ENCODE measurements at places on chromosomes 1 and 21. TPM values are rescaled to one million over a fixed set of nuclear protein-coding genes. Genes with fewer than 3 reads are reported as not detected.

GRCh38 chr1:182725259-182726255 is 41.2 kb upstream of the RGS8 start:
- no peak overlapping the region for H3K4me3 ChIP-seq
- H3K27ac ChIP-seq: peak overlapping the region; percentile 11
- no peaks in the 10 kb centered on the region for H3K27me3 ChIP-seq
- DNase-seq: peak; percentile 66

The ITGB2 gene
- 21.0 TPM for polyA plus RNA-seq

GRCh38 chr1:44604157-44604955 is 69.9 kb downstream of the TMEM53 start:
- H3K36me3 ChIP-seq: no peaks in the 10 kb centered on the region
- H3K27me3 ChIP-seq: no peaks in the 10 kb centered on the region

DNA sequence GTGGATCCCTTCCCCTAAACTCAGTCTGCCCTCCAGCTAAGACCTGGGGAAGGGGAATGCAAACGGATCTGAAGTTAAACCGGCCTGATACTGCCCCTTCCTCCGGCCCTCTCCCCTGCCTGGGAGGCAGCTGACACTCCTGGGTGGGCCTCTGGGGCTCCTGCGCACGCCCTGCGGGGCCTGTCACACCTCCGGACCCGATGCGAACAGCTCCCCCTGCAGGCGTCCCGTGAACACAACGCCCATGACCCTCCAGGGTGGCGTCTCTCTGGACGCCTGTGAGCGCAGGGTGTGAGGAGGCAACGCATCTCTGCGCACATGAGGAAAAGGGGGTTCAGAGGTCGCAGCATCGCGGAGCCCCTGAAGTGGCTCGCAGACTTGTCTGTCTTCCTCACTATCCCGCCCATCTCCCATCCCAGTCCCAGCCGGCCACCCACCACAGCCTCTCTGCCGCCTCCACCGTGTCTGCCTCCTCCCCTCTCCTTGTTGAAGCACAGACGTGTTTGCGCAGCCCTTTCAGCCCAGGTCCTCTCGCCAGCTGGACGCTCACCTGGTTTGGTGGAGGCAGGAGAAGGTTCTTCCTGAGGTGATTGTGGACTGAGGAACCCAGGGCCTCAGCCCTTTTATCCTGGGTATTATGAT is 421 bp upstream of the LCE3A start:
- no peaks in the 10 kb centered on the region for H3K36me3 ChIP-seq
- H3K4me1 ChIP-seq: no peaks in the 10 kb centered on the region
- no peaks in the 10 kb centered on the region for H3K27me3 ChIP-seq
- H3K4me3 ChIP-seq: no peak overlapping the region
- no peak for DNase-seq

- H3K4me1 ChIP-seq: no peaks in the 10 kb centered on the region
- DNase-seq: no peak
- H3K27ac ChIP-seq: peak overlapping the region; percentile 32
- no peak overlapping the region for H3K4me3 ChIP-seq
Measured at GRCh38 chr1:209705033-209705598, 470 bp downstream of the HSD11B1 start.

GRCh38 chr1:208234721-208235120 is 9.5 kb downstream of the PLXNA2 start:
- no peaks in the 10 kb centered on the region for H3K27me3 ChIP-seq
- H3K36me3 ChIP-seq: no peaks in the 10 kb centered on the region
- H3K27ac ChIP-seq: peak overlapping the region; percentile 78

DNA sequence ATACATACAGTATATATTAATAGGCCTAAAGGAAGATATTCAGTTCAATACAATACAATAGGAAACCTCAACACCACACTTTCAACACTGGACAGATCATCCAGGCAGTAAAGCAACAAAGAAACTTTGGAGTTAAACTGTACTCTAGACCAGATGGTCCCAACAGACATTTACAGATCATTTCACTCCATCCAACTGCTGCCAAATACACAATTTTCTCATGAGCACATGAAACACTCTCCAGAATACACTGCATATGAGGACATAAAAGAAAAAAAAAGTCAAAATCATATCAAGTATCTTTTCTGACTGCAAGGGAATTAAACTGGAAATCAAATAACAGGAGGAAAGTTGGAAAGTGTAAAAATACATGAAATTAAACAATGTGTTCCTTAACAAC is 607.5 kb upstream of the BRINP3 start:
- no peak overlapping the region for H3K4me3 ChIP-seq
- H3K4me1 ChIP-seq: no peaks in the 10 kb centered on the region
- no peaks in the 10 kb centered on the region for H3K36me3 ChIP-seq
- DNase-seq: no peak

The PTPRF gene
- polyA plus RNA-seq: 125 TPM

GRCh38 chr1:58857680-58858673 is 74.1 kb upstream of the JUN start:
- H3K27ac ChIP-seq: no peak overlapping the region
- no peak for DNase-seq
- no peaks in the 10 kb centered on the region for H3K36me3 ChIP-seq
- H3K4me1 ChIP-seq: no peaks in the 10 kb centered on the region
- no peaks in the 10 kb centered on the region for H3K27me3 ChIP-seq

The TINAGL1 gene
- polyA plus RNA-seq: 40.9 TPM

GRCh38 chr21:45187646-45188045 is 100.0 kb downstream of the POFUT2 start:
- peaks cover 48% of the 10 kb centered on the region for H3K36me3 ChIP-seq
- H3K4me1 ChIP-seq: no peaks in the 10 kb centered on the region
- DNase-seq: no peak
- no peak overlapping the region for H3K4me3 ChIP-seq

DNA sequence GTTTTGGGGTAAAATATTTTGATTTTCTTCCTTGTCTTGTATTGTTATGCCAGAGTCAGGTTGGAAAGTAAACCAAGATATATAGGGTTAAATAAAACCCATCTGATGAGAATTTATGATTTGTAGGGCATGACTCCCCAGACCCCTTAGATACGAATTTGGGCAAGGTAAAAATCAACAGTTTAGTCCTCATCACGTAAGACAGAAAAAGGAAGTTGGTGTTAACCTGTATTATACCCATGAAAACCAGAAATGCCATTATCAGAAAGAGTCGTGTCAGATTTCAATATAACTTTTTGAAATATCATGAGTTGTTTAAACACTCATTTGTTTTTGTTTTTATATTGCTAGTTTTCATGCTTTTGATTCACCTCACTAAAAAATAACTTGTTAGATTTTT is 11.8 kb downstream of the CEPT1 start:
- H3K27me3 ChIP-seq: no peaks in the 10 kb centered on the region
- DNase-seq: no peak
- H3K36me3 ChIP-seq: peaks cover 17% of the 10 kb centered on the region

- DNase-seq: no peak
- no peak overlapping the region for H3K27ac ChIP-seq
- H3K4me1 ChIP-seq: no peaks in the 10 kb centered on the region
- H3K4me3 ChIP-seq: no peak overlapping the region
Measured at GRCh38 chr1:159207774-159208173, 3.1 kb downstream of the ACKR1 start.

The NHLH1 gene
- polyA plus RNA-seq: 0.12 TPM

The KIF17 gene
- polyA plus RNA-seq: 1.3 TPM

GRCh38 chr1:94095112-94095637 is 25.8 kb downstream of the ABCA4 start:
- H3K27me3 ChIP-seq: no peaks in the 10 kb centered on the region
- peak; percentile 92 for DNase-seq
- H3K36me3 ChIP-seq: no peaks in the 10 kb centered on the region
- peak overlapping the region; percentile 75 for H3K27ac ChIP-seq
- peak overlapping the region; percentile 13 for H3K4me3 ChIP-seq

GRCh38 chr1:232168508-232168907 is 461.4 kb downstream of the SIPA1L2 start:
- DNase-seq: no peak
- no peak overlapping the region for H3K27ac ChIP-seq
- no peaks in the 10 kb centered on the region for H3K36me3 ChIP-seq
- no peak overlapping the region for H3K4me3 ChIP-seq

DNA sequence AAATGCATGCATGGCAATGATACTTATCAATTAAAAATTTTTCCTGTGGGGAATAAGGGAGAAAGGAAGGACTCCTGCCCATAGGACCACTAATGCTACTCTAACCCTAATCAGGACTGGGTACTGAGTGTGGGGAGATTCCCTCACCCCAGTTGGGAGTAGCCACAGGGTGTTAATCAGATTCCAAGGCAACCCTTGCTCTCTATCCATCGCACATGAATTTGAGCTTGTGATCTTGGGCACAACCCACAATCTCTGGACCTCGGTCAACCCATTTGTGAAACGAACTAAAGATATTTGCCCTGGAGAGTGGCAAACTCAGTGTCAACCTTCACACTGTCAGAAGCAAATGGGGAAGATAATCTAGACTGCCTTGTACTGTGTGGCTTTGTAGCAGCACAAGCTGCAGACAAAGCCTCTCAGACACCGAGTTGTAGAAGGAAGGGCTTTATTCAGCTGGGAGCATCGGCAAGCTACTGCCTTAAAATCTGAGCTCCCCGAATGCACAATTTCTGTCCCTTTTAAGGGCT is 69.5 kb downstream of the SERINC2 start:
- no peak overlapping the region for H3K4me3 ChIP-seq
- no peaks in the 10 kb centered on the region for H3K36me3 ChIP-seq
- H3K27me3 ChIP-seq: no peaks in the 10 kb centered on the region

GRCh38 chr1:108745980-108746381 is 493 bp upstream of the STXBP3 start:
- H3K4me1 ChIP-seq: peaks cover 35% of the 10 kb centered on the region
- H3K27me3 ChIP-seq: no peaks in the 10 kb centered on the region
- no peak for DNase-seq
- H3K4me3 ChIP-seq: peak overlapping the region; percentile 87

The SUMO3 gene
- 104 TPM for polyA plus RNA-seq

DNA sequence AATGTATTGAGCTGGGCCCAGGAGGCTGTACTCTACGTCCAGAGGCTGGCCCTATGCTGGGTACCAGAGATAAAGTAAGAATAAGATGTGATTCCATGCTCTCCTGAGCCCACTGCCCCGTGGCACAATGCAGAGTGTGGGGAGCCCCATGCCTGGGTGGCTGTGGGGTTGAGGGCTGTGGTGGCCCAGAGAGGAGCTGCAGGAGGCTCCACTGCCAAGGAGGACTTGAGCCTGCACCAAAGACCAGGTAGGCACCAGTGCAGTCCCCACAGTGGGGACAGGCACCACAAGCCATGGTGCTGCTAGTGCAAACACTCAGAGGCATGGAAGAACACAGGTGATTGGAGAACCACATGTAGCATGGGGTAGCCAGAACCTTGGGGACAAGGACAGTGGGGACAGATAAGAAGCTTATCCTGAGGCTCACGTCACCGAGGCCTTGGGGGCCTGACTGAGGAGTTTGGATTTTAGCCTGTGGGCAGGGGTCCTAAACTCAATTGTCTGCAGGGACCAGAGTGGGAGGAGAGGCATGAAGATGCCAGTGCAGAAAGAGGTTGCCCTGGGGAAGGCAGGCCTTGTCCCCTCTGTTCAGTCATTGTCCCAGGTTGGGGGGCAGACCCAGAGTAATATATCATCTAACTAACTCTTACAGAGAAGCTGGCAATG is 21.9 kb upstream of the EPS8L3 start:
- peak; percentile 52 for DNase-seq
- no peaks in the 10 kb centered on the region for H3K36me3 ChIP-seq
- H3K4me1 ChIP-seq: peaks cover 6% of the 10 kb centered on the region
- no peaks in the 10 kb centered on the region for H3K27me3 ChIP-seq

DNA sequence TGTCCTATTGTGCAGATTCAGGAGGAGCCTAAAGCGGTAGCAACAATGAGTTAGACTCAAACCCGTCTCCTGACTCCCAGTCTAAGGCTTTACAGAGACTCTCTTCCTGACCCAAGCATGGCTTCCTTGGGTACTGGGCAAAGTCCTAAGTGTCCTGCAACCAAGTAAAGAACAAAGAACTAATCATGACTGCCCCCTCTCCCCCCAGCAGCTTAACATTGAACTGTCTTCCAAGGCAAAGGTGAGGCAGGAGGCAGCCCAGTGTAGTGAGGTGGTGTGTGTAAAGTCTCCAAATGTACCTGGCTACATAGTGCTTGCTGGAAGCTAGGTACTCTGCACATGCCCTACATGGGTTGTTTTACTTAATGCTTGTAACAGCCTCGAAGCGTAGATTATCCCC is 2.3 kb downstream of the FABP3 start:
- H3K27ac ChIP-seq: no peak overlapping the region
- no peak for DNase-seq
- H3K4me1 ChIP-seq: peaks cover 45% of the 10 kb centered on the region
- H3K36me3 ChIP-seq: peaks cover 7% of the 10 kb centered on the region

The OR2T2 gene
- polyA plus RNA-seq: not detected

The NDUFS5 gene
- 646 TPM for polyA plus RNA-seq

The CFHR3 gene
- polyA plus RNA-seq: not detected

- no peak overlapping the region for H3K4me3 ChIP-seq
- no peaks in the 10 kb centered on the region for H3K27me3 ChIP-seq
- DNase-seq: no peak
Measured at GRCh38 chr1:6510493-6510892, 19.0 kb upstream of the PLEKHG5 start.

The USH2A gene
- under 0.01 TPM for polyA plus RNA-seq

- H3K4me1 ChIP-seq: no peaks in the 10 kb centered on the region
- H3K27me3 ChIP-seq: no peaks in the 10 kb centered on the region
- DNase-seq: no peak
- no peak overlapping the region for H3K4me3 ChIP-seq
Measured at GRCh38 chr1:21192284-21192683, 15.6 kb upstream of the EIF4G3 start.

GRCh38 chr1:57195436-57195941 is 228.4 kb downstream of the DAB1 start:
- no peaks in the 10 kb centered on the region for H3K27me3 ChIP-seq
- H3K4me3 ChIP-seq: no peak overlapping the region
- no peak for DNase-seq
- no peaks in the 10 kb centered on the region for H3K36me3 ChIP-seq

DNA sequence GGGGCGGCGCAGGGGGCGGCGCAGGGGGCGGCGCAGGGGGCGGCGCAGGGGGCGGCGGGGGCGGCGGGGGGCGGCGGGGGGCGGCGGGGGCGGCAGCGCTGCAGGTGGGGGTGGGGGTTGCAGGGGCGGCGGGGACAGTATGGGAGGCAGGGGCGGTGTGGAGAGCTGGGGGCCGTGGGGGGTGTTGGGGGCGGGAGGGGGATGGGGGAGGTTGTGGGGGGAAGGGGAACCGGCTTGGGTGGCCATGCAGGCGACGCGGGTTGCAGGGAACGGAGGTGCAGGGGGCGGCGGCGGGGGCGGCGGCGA is 13.0 kb upstream of the SLC19A1 start:
- peak overlapping the region; percentile 90 for H3K27ac ChIP-seq
- DNase-seq: no peak
- no peaks in the 10 kb centered on the region for H3K27me3 ChIP-seq
- H3K4me1 ChIP-seq: peaks cover 10% of the 10 kb centered on the region
- no peaks in the 10 kb centered on the region for H3K36me3 ChIP-seq

The SH2D1B gene
- 2.3 TPM for polyA plus RNA-seq

Measured in sigmoid colon (tissue), 7 donors.